ENCODE measurements at places on chromosomes 11 and 22. TPM values are rescaled to one million over a fixed set of nuclear protein-coding genes. Genes with fewer than 3 reads are reported as not detected.

DNA sequence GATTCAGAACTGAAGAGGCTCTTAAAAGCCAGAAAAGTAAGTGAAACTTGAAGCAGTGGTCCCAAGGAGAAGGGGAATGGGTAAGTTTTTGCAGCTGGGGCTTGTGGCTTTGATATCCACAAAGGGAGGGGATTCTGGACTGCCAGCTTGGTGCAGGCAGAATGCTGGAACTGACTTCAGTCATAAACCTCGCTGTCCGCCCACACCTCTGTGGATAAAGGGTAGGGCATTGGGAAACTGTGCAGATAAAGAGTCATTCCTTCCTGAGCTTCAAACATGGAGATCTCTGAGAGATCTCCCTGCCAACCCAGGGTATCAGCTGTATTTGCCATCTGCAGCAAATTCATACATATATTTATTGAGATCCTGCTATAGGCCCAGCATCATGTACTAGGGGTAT is 124.3 kb upstream of the OR9Q1 start:
- no peak for DNase-seq

- DNase-seq = peak; percentile 90
These were observed 106.4 kb upstream of the SESN3 start for GRCh38 chr11:95337175-95337957.

- no peak for DNase-seq
These were observed 559 bp upstream of the RNF141 start for GRCh38 chr11:10541561-10541930.

- no peak for DNase-seq
These were observed 510.3 kb downstream of the BRD1 start for GRCh38 chr22:49317369-49317768.

Gene MRGPRF
- total RNA-seq = not detected

Data from activated CD4-positive, alpha-beta T cell treated with anti-CD3 and anti-CD28 coated beads, Interleukin-2, amount 10 ng/mL, durations not matched to agents 24 days and 14 days (primary cell).